GM12865 (cell line): ENCODE measurements at places on chromosomes 5 and 9.

- DNase-seq, result no peak
Measured at GRCh38 chr5:143105216-143105905, 298.1 kb downstream of the NR3C1 start.

- DNase-seq, result no peak
Measured at GRCh38 chr5:57249265-57249874, 75.5 kb downstream of the GPBP1 start.

DNA sequence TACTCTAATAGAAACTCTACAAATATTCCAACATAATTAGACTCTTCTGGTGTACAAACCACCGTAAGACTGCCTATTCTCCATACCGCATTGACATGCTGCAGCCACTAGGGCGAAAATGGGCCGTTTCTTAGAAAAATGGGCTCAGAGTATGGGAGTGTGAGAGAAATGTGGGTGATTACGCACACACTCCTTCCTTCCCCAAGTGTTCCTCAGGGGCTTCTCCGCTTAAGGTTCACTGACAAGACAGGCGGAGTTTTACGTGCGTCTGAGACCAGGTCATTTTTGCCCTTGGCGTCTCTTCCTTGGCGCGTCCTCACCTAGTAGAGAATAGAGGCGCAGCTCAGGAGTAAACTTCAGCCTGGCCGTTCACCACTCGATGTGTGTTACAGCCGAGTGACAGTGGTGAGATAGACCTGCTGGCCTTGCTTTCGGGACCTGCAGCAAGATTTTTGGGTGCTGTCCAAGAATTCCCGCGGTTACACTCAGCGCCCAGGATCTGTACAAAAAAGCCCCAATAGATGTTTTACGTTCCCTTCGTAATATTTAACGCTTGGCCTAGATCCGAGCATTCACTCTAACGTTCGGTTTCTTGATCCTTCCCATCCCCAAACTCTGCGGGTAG lies 1.8 kb upstream of the NTRK2 start:
- peak; percentile 26 for DNase-seq

- peak; percentile 33 for DNase-seq
Measured at GRCh38 chr5:128081111-128081851, 2.3 kb upstream of the SLC12A2 start.

DNA sequence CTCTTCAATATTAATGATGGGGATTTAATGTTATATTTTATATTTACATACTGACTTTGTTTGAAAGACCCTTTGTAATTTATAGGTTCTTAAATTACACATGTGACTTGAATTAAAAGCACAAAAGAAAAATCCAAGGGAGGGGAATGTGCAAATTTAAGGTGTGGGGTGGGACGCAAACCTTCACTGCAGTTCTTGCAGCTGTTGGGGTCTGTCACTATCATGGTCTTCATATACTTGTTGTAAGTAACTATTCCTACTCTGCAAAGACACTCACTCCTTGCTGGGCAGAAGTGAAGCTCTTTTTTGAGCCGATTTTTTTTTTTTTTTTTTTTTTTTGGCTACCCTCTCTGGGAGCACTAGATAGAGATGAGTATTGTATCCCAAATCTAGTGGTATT lies 505.3 kb downstream of the ARHGEF28 start:
- DNase-seq, result no peak

- DNase-seq, result no peak
Measured at GRCh38 chr9:112248722-112249121, 73.6 kb upstream of the SUSD1 start.

- no peak for DNase-seq
Measured at GRCh38 chr5:172085738-172086137, 79.3 kb upstream of the FBXW11 start.

DNA sequence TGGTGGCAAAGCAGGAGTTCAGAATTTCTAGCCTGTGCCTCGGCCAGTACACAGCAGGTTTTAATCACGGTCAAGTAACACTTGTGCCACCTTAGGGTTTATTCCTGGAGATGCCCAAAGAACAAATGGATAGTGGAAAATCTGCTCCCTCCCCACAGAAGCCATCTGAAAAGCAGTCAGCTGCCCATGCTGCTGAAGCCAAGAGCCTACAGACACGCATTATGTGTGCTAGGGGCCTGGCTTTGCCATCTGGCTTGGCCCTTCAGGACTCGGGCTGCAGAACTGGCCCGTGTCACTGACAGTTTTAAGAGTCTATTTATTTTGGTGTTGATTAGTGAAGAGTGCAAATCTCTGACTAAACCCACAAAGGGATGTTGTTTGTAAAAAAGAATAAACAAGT lies 11.1 kb downstream of the ARSB start:
- DNase-seq, result no peak

- peak; percentile 58 for DNase-seq
Measured at GRCh38 chr5:43609752-43610151, 6.8 kb downstream of the NNT start.

- DNase-seq, result no peak
Measured at GRCh38 chr5:138625134-138625533, 49.9 kb upstream of the HSPA9 start.

- no peak for DNase-seq
Measured at GRCh38 chr5:122400938-122401337, 88.9 kb downstream of the SNCAIP start.

- DNase-seq, result peak; percentile 12
Measured at GRCh38 chr5:100647461-100648230, 112.5 kb downstream of the FAM174A start.

DNA sequence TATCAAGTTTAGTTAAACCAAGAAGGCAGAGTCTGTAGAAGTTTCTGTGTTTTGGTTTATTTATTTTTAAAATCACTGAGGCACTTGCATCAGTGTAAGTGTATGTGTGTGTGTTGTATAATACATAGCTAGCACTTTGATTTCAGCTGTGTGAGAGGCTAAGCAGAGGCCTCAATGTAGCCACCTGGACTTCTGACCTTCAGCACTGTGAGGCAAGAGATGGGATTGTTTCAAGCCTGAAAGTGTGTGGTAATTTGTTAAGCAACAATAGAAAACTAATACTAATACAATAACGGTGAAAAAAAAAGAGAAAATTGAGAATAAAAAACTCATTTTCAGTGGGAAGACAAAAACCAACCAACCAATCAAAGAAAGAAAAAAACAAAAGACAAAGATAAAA lies 327.3 kb downstream of the CDH18 start:
- no peak for DNase-seq

- no peak for DNase-seq
Measured at GRCh38 chr5:103847060-103847459, 284.5 kb upstream of the NUDT12 start.

DNA sequence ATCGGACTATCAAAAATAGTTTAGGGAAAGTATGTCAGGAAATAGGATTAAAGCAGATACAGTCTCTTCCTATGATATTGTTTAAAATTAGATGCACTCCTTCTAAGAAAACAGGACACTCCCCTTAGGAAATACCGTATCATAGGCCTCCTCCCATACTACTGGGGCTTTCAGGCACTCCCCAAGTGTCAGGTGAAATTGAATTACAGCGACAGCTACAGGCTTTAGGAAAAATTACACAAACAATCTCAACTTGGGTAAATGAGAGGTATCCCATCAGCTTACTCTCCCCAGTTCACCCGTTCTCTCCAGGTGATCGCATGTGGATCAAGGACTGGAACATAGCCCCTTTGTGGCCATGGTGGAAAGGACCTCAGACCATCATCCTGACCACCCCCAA lies 110.4 kb upstream of the EPB41L4A start:
- DNase-seq, result peak; percentile 55

- no peak for DNase-seq
Measured at GRCh38 chr5:113742176-113742575, 228.7 kb downstream of the YTHDC2 start.
